Activated CD8-positive, alpha-beta memory T cell treated with anti-CD3 and anti-CD28 coated beads, Interleukin-2, amount 10 ng/mL, durations not matched to agents 7 days and 5 days (primary cell): ENCODE measurements at places on chromosomes 4 and X.

DNA sequence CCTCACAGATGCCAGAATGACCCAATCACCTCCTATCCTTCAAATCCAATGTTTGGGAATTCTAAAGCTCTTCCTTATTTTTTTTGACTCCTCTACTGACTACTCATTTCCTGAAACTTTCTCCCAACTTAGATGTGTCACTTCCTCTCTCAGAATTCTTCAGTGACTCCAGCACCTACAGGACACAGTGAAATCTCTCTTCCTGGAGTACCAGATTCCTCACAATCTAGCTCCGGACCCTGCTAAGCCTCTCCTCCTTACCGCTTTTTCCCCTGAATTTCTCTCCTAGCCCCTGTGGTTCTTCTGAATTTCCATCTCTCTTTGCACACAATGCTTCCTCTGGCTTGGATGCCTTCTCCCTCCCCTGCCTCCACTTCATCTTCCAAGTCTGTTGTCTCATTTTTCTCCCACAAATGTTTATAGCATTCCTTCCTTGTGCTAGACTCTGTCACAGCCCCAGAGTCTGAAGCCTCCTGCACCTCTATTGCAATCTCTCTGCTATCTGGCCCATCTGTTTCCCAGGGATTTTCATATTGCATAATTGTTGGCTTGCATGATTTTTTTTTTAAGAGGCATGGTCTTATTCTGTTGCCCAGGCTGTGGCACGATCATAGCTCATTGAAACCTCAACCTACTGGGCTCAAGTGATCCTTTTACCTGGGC, 80.1 kb downstream of the ANAPC4 start:
- no peak for DNase-seq

GRCh38 chr4:72641611-72642010, 72.6 kb upstream of the ADAMTS3 start:
- no peak for DNase-seq

GRCh38 chrX:150506486-150506885, 61.9 kb upstream of the MTM1 start:
- DNase-seq: no peak

DNA sequence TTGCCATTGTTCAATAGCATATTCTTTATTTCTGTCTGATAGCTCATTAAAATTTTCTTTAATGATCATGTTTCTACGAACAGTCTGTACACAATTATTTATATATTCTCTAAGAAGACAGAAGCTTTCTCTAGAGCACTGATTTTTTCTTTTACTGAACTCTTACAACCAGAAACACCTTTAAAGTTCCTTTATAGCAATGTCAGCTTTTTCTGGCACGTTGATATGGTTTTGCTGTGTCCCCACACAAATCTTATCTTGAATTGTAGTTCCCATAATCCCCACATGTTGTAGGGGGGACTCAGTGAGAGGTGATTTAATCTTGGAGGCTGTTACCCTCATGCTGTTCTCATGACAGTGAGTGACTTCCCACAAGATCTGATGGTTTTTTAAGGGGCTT, 299.4 kb downstream of the PPARGC1A start:
- no peak for DNase-seq

GRCh38 chr4:143383005-143383574, 46.4 kb downstream of the GAB1 start:
- DNase-seq: no peak

- no peak for DNase-seq
Measured at GRCh38 chr4:10605031-10605430, 79.5 kb downstream of the CLNK start.

- no peak for DNase-seq
Measured at GRCh38 chr4:8330821-8331574, 61.4 kb downstream of the HTRA3 start.

- DNase-seq: no peak
Measured at GRCh38 chr4:25437926-25438325, 60.9 kb downstream of the ANAPC4 start.

GRCh38 chr4:168550064-168550766, 53.4 kb downstream of the PALLD start:
- DNase-seq: no peak

- DNase-seq: no peak
Measured at GRCh38 chrX:4671344-4671743, 957.9 kb upstream of the PRKX start.

GRCh38 chrX:80808881-80809411, 731 bp downstream of the BRWD3 start:
- peak; percentile 58 for DNase-seq

DNA sequence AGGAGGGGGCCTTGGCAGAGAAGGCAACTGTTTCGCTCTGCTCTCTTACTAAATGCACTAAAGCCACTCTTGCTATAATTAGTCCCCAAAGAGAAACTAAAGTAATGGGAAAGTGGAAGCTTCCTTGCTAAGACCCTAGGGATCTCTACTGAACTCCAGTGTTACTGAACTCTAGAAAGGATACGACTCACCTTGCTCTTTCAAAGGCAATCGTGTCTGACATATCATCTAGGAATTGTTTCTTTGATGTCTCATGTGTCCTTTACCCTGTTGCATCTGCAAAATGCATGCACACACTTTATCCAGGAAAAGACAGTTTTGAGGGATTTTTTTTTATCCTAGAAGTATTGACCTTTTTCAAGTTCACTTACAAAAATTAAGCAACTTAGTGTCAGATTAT, 148.1 kb upstream of the FAM9B start:
- DNase-seq: no peak

DNA sequence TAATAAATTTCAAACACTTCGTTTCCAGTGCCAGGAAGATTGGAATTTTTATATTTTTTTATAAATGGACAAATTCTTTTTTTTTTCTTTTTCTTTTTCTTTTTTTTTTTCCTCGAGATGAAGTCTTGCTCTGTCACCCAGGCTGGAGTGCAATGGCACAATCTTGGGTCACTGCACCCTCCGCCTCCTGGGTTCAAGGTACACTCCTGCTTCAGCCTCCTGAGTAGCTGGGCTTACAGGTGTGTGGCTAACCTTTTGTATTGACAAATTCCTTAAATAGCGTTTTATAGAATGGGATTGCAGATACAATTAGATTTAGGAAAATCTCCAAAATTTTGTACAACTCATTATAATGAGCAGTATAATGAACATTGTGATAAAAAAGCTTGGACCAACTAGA, 328.9 kb downstream of the ARHGAP24 start:
- DNase-seq: no peak

- no peak for DNase-seq
Measured at GRCh38 chr4:185370268-185370949, 25.3 kb downstream of the LRP2BP start.

DNA sequence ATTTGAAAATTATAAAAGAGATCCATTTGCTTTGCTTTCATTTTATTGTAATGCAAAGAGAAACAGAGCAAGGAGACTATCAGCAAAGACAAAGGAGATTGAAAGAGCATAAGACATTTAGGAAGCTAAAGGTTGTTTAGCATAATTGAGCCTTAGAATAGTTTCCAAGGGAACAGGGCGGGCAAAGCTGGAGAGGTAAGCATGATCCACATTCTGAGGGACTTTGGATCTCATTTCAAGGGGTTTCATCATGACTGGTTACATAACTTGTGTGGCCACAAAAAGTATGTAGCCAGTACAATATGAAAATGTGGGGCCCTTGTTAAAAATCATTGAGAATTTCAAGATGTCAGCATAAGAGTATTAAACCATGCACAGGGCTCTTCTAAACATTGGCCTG, 406.5 kb downstream of the RPA4 start:
- DNase-seq: no peak

- no peak for DNase-seq
Measured at GRCh38 chrX:12497832-12498591, 293.2 kb upstream of the PRPS2 start.

DNA sequence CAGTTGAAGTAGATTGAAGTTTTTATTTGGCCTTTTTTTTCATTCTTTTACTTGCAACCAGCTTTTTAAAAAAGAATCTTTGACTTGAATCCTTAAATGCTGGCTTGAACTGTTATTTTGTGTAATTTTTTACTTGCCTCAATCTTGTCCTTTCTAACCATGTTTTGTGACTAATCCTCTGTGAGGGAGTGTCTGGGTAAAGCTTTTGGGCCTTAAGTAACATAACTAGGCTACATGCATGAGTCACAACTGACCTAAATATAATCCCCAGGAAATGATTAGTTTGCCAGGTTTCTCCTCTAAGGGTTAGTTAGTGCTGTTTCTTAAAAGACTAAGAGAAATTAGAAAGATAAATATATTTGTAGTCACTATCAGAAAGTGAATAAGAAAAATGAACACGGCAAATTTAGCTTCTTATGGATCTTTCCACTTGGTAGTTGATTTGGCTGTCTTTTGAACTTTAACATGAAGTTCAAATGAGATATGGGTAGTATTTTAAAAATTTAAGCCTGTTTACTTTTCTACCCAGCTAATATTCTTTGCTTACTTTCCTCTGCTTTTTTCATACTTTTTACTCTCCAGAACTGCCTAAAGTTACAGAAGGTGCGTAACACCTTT, 13.0 kb downstream of the EXOC1 start:
- no peak for DNase-seq

DNA sequence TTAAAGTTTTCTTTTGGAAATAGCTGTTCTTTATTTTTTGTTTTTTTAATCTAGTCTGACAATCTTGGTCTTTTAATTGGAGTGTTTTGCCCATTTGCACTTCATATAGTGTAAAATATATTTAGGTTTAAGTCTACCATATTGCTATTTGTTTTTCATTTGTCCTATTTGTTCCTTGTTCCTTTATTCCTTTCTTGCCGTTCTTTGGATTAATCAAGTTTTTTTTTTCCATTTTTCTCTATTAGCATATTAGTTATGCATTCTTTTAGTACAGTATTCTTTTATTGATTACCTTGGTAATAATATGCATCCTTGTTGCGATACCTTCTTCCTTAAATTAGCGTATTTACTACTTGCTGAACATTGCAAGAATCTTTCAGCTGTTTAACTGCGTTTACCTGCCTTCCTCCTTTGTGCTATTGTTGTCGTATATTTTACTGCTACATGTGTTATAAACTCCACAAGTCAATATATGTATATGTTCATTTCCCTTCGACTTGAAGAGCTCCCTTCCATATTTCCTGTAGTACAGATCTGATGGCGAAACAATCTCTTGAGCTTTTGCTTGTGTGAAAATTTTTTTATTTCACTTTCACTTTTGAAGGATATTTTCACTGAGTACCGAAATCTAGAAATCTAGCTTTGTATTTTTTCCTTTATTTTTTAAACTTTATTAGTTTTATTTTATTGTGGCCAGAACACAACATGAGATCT, 23.9 kb upstream of the RNF212 start:
- DNase-seq: no peak

DNA sequence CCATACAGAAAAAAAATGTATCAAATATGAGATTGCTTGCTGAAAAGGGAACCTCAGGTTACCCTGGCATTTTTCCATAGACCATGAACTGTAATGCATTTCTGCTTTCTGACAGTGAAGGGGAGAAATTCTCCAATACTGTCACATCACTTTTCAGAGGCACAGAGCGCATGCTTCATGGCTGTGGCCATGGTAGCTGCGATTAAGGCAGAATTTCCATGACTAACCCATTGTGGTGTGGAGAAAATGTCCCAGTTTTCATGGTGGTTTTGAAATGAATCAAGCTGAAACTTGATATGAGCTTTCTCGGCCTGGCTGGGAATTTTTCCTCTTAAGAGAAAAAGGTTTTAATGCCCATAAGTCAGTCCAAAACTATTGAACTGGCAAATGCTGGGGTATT, 39.5 kb upstream of the MAP3K15 start:
- DNase-seq: peak; percentile 44

DNA sequence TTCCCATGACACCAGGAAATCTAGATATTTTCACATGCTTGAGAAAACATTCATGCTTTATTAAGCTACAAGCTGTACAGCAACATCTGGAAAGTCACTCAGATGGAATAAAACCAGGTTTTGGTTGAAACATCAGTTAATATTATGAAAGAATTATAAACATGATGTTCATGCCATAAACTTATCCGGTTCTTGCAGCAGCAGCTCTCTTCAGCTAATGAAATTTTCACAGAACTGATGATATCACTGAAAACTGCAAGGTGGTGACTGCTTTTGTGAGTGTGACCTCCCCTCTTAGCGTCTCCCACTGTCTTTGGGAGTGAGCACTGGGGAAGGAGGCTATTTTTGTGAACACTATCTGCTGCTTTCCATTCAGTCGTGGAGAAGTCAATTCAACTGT, 56.9 kb downstream of the ARHGAP10 start:
- DNase-seq: no peak

GRCh38 chr4:83083925-83084475, 30.5 kb downstream of the PLAC8 start:
- DNase-seq: peak; percentile 87

GRCh38 chr4:73801692-73802091, 34.8 kb upstream of the CXCL6 start:
- DNase-seq: no peak

GRCh38 chr4:83931659-83932438, 395.9 kb downstream of the GPAT3 start:
- no peak for DNase-seq

DNA sequence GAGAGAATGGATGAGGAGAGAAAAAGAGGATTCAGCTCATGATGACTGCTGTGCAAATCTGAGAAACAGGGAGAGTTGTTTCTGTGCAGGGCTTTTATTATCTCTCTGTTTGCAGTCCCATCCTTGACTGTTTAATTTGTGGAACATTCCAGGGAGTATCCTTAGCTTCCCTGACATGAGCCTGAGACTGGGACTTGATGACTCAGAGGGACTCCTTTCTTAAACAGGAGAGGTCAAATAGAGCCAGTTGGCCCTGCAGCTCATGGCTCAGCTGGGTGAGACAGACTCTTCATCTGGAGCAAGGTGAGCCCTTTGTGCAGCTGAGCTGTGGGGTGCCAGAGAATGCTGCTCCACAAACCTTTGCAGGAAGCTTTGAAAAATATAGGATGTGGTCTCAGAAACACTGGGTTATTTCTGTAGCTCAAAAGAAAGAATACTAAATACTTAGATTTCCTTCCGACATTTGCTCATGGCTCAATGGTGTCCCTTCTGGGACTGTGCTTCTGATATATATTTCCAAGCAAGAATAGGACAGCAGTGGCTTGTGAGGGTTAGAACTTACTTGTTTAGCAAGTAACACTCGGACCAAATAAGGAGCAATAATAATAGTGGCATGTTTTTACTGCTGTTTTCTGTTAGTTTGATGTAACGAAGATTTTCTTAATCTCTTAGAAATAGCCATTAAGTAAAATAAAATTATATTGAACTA, 14.5 kb downstream of the ARHGAP24 start:
- no peak for DNase-seq

DNA sequence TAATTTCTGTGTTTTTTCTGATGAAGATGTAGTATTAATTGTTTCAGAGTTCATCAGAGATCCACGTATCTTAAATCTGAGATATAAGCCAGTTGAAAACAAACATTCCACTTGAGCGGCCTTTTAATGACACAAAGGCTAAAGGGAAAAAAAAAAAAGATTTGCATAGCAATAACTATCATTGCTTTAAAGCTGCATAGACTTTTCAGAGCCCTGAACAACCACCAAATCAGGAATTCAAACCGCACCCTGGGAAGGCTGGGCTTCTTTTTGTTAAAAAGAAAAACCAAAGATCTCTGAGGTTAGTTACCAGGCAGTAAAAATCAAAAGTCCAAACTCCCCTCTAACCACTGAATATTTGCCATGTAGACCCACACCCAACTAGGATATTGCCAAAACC, 206.0 kb downstream of the HHIP start:
- no peak for DNase-seq
